Heart left ventricle (tissue), 16 donors: ENCODE measurements at places on chromosomes 6 and 20. TPM values are rescaled to one million over a fixed set of nuclear protein-coding genes. Genes with fewer than 3 reads are reported as not detected.

DNA sequence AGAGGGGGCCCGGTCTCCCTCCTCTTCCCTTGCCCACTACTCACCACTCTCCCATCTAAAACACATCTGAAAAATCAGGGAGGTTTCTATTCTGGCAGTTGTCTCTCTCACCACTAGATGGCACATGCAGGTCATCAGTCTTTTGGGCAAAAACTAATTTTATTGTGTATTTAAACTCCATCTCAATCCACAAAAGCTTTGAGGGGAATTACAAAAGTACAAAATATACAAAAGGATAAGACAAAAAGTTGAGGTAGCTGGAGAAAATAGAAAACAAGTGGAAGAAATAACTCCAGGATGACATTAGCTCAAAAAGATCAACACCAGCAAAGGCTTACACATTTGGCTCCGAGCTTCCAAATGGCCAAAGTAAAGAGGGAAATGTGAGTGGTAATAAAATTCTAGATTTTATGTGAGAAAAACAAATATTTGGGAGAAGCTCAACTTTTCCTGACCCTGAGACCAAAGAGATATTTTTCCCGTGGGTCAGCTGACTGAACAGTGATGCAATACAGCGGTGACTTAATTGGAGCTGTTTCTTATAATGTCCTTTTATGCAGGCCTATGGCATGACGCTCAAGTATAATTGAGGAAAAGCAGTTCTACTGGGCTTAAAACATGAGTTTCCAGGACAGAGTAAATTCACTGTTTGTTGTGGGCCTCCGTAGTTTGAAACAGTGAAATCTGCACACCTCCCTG, 79.8 kb upstream of the CHD6 start:
- H3K27ac ChIP-seq: no peak overlapping the region
- no peaks in the 10 kb centered on the region for H3K27me3 ChIP-seq
- no peaks in the 10 kb centered on the region for H3K36me3 ChIP-seq
- no peak for DNase-seq
- no peak overlapping the region for H3K4me3 ChIP-seq
- peaks cover 5% of the 10 kb centered on the region for H3K4me1 ChIP-seq

DNA sequence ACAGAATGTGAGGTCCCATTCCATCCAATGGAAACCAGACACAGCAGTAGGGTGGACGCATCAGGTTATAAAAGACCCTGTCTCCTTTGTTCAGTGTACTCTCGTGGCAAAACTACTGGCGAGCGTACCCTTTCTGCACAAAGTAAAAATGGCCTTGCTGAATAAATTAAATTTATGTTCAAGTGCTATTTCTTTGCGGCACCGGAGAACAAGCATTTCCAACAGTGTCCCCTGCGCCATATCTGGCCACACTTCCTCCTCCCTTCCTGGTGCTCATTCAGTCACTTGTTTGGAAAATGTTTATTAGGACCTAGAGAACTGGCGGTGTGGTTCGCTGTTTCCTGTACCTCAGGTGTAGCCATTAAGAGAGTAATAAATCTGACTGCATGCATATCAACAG, 46.9 kb upstream of the DACT2 start:
- no peak overlapping the region for H3K4me3 ChIP-seq
- H3K27ac ChIP-seq: no peak overlapping the region
- H3K4me1 ChIP-seq: no peaks in the 10 kb centered on the region
- H3K36me3 ChIP-seq: no peaks in the 10 kb centered on the region

DNA sequence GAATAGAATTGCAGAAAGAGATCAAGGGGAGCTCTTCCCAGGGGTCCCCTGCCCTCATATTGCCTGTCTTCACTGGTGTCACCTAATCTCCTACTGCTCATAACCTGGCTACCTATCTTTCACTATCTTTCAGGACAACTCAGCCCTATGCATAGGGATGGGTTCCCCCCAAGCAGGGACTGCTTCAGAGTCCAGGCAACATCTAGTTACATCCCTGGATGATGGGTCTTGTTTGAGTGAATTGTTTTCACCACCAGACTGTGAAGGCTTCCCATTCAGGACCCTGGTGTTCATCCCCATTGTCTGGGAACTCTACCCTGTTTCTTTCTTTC, 850 bp upstream of the HECA start:
- H3K4me3 ChIP-seq: no peak overlapping the region
- no peaks in the 10 kb centered on the region for H3K36me3 ChIP-seq
- no peaks in the 10 kb centered on the region for H3K27me3 ChIP-seq
- H3K4me1 ChIP-seq: no peaks in the 10 kb centered on the region
- peak overlapping the region; percentile 63 for H3K27ac ChIP-seq

DNA sequence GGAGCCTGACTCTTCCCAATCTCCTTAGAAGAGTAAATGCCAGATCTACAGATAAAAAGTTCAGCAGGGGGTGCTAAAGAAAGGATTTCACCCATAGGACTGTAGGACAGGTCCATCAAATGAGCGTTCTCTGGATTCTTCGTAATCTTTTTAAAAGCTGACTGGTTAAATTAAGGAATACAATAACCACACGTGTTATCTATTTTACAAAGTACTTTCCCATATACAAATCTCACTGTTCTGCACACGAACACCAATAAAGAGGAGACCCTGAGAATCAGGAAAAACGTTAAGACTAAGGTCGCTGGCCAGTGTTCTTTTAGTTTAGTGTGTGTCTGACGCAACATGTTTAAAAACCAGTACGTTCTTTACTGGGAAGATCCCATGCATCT, 542 bp downstream of the TUBE1 start:
- peak overlapping the region; percentile 92 for H3K27ac ChIP-seq
- peaks cover 4% of the 10 kb centered on the region for H3K4me1 ChIP-seq
- no peak for DNase-seq
- no peaks in the 10 kb centered on the region for H3K36me3 ChIP-seq
- no peaks in the 10 kb centered on the region for H3K27me3 ChIP-seq
- H3K4me3 ChIP-seq: peak overlapping the region; percentile 78

DNA sequence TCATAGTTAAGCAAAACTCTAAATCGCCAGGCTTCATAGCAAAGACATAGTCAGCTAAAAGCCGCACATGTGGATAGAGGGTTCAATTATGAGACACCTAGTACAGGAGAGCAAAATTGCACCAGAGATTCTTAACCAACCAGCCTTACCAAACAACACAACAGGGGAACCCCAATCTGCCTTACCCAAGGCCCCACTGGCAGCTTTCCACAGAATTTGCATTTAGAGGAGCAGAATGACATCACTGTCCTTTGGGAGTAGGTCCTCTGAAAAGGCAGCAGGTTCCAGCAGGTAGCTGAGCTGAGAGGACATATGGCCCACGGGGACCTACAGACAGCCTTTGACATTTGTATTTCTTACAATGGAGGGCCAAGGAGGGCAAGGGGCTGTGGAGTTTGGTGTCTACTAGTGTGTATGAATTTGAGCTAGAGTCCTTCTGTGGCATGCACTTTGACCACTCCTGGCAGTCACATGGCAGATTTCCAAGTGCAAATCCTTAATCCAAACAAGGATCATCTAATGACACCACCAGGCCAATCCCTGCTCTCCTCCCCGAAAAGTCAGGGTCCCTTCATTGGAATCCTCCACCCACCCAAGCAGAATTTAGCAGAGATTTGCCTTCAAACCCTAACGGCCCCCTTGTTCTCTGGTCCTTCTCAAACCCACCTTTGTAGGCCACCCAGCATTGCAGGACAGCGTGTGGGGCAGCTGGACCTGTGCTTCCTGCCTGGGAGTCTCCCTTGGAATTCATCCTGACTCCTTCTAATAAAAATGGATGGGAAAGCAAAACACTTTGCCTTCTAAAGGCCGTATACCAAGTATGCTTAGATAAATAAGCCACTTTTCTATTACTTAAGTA, 171.2 kb upstream of the SUPT3H start:
- no peaks in the 10 kb centered on the region for H3K4me1 ChIP-seq
- H3K27ac ChIP-seq: no peak overlapping the region
- H3K27me3 ChIP-seq: no peaks in the 10 kb centered on the region
- H3K4me3 ChIP-seq: no peak overlapping the region

DNA sequence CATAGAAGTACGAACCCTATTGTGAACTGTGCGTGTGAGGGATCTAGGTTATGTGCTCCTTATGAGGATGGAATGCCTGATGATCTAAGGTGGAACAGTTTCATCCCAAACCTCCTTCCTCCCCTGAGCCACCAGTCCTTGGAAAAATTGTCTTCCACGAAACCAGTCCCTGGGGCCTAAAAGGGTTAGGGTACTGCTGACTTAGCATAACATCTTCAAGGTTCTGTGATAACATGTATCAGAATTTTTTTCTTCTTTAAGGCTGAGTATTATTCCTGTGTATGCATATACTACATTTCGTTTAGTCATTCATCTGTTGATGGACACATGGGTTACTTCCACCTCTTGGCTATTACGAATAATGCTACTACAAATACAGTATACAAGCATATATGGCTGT, 80.2 kb downstream of the TSHZ2 start:
- no peak overlapping the region for H3K27ac ChIP-seq
- no peak overlapping the region for H3K4me3 ChIP-seq
- no peak for DNase-seq
- no peaks in the 10 kb centered on the region for H3K4me1 ChIP-seq
- no peaks in the 10 kb centered on the region for H3K36me3 ChIP-seq

DNA sequence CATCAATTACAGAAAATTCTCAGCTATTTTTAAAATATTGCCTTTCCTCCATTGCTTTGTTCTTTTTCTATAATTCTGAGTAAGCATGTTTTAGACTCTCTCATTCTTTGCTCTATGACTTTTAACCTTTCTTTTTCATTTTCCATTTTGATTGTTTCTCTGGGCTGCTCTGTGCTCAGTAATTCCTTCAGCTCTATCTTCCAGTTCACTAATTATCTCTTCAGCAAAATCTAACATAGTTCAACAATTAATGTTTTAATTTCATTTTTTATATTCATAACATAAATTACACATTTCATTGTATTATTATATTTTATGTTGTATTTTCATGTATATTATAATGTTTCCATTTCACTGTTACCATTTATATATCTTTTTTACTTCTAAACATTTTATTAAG, 198.8 kb upstream of the NOX3 start:
- H3K36me3 ChIP-seq: no peaks in the 10 kb centered on the region
- H3K4me1 ChIP-seq: no peaks in the 10 kb centered on the region
- no peak overlapping the region for H3K27ac ChIP-seq
- DNase-seq: no peak

DNA sequence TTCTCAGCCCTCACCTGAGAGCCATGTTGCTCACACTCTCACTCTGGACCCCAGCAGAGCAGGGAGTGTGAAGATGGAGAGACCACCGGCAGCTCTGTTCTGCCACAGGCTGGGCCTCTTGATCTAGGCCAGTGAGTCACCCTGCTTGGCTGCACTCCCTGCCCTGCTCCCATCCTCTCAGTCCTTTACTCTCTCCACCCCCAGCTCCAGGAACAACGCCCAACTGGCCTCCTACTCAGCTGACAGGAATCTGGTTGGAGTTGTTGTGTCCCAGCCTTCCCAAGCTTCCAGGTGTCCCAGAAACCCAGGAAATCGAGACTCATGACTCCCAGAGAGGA, at the start of gene PSORS1C1:
PSORS1C1 (plus strand) TSS at position 260 of the 338 bp plus-strand sequence. CDS start 14,833 bp downstream, outside the sequence.
- H3K36me3 ChIP-seq: no peaks in the 10 kb centered on the region
- H3K4me1 ChIP-seq: no peaks in the 10 kb centered on the region
- DNase-seq: peak; percentile 85
- peak within 1 kb of the TSS; percentile 47 for H3K4me3 ChIP-seq

DNA sequence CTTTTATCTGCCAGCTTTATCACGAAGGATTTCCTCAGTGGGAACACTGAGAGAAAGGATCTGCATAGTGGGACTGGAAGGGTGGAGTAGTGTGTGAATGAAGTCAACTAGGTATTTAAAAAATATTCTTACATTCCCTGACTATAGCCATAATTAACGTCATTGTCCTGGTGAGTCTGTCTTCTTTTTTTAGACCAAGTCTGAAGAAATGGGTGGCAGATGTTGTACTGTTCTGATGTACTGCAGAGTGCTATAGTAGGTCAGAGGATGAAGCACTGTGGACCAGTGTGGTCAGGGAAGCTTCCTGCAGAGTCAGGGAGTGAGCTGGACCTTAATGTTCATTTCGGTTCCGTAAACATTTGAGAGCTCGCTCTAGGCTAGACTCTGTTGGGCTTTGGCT, 11.9 kb downstream of the TULP4 start:
- H3K27me3 ChIP-seq: no peaks in the 10 kb centered on the region
- no peaks in the 10 kb centered on the region for H3K36me3 ChIP-seq
- no peak overlapping the region for H3K4me3 ChIP-seq
- no peak for DNase-seq

GRCh38 chr20:32006841-32007786, 3.1 kb upstream of the CCM2L start:
- H3K36me3 ChIP-seq: no peaks in the 10 kb centered on the region
- no peaks in the 10 kb centered on the region for H3K27me3 ChIP-seq
- DNase-seq: no peak
- peak overlapping the region; percentile 90 for H3K27ac ChIP-seq
- no peak overlapping the region for H3K4me3 ChIP-seq

- H3K4me3 ChIP-seq: peak overlapping the region; percentile 96
- H3K4me1 ChIP-seq: peaks cover 22% of the 10 kb centered on the region
- peak overlapping the region; percentile 80 for H3K27ac ChIP-seq
- H3K27me3 ChIP-seq: peaks cover 5% of the 10 kb centered on the region
Measured at GRCh38 chr6:44265722-44266233, 427 bp upstream of the NFKBIE start.

DNA sequence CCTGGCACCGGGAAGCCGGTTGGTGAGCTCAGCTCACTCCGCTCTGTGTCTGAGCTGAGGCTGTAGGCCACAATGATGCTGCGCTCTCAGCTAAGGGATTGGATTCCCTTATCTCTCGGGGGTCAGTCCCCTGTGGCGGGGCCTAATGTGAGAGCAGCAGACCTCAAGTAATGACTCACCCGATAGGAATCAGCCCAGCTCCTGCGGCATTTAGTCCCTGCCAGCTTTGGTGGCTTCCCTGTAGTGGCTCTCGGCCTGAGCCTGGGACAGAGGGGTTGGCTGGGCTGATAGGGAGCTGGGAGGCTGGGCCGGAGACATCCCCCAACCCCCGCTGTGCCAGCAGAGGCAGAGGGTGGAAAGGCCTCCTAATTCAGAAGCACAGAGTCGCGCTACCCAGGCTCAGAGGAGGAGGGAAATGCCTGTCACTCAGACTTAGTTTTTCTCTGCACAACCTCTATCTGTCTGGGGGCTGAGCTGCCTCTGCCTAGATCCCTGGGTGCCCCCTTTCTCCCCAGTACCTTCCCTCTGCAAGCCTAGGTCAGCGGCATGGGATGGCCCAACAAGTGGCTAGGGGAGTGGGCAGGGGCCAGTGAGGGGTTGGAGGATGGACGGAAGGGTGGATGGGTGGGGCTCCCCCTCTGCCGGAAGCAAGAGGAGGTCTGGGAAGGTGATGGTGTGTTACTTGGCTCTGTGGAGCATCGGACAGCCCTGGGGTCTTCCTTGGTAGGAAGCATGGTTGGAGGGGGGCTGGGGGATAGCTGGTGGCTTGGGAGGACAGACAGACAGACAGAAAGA, 92.2 kb downstream of the CDH22 start:
- no peaks in the 10 kb centered on the region for H3K36me3 ChIP-seq
- H3K4me1 ChIP-seq: peaks cover under 1% of the 10 kb centered on the region
- peak; percentile 74 for DNase-seq
- no peak overlapping the region for H3K4me3 ChIP-seq
- peaks cover 14% of the 10 kb centered on the region for H3K27me3 ChIP-seq

- no peak overlapping the region for H3K27ac ChIP-seq
- peaks cover 1% of the 10 kb centered on the region for H3K27me3 ChIP-seq
- peaks cover 6% of the 10 kb centered on the region for H3K4me1 ChIP-seq
- no peak overlapping the region for H3K4me3 ChIP-seq
- DNase-seq: peak; percentile 23
Measured at GRCh38 chr20:40583205-40583604, 105.8 kb downstream of the MAFB start.

GRCh38 chr6:97867177-97867576, 584.2 kb upstream of the MMS22L start:
- H3K36me3 ChIP-seq: no peaks in the 10 kb centered on the region
- no peaks in the 10 kb centered on the region for H3K27me3 ChIP-seq
- H3K4me1 ChIP-seq: no peaks in the 10 kb centered on the region
- no peak for DNase-seq
- H3K4me3 ChIP-seq: no peak overlapping the region

The OLIG3 gene
- not detected for total RNA-seq

The ITPR3 gene
- 5.4 TPM for total RNA-seq

The SSTR4 gene
- total RNA-seq: 0.28 TPM

The CLVS2 gene
- total RNA-seq: 0.40 TPM
